Stimulated activated CD8-positive, alpha-beta memory T cell treated with anti-CD3 and anti-CD28 coated beads, Interleukin-2, amount 100 ng/mL, for 1 hour (primary cell): ENCODE measurements at places on chromosomes 2 and 18.

- DNase-seq: no peak
Measured at GRCh38 chr2:100197631-100198153, 55.3 kb upstream of the AFF3 start.

DNA sequence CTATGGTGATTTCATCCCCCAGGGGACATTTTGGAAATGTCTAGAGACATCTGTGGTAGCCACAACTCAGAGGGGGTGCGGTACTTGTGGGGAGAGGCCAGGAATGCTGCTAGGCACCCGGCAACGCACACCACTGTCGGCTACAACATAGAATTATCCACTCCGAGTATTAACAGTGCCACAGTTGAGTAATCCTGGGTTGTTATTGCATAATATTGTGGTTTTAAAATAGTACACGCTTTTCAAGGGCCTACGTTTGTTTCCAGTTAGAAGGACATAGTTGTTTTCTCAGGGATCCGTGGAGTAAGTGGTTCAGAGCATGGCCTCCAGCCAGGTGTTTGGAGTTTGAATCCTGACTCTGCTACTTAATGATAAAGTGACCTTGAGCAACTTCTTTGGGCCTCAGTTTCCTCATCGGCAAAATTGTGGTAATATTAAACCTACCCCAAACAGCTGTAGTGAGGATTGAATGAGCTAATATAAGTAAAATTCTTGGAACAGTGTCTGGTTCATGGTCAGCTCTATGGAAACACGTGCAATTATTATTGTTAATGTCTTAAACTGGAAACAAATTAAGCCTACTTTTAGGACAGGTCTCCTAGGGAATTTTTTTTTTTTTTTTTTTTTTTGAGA is 24.5 kb downstream of the CYP27A1 start:
- no peak for DNase-seq

GRCh38 chr2:12317814-12318426 is 398.8 kb upstream of the TRIB2 start:
- DNase-seq: no peak

GRCh38 chr2:219169930-219170654 is at the start of gene SLC23A3:
TSS of gene SLC23A3 (minus strand) at chr2:219170029. CDS start at chr2:219169984, 45 bp downstream.
- DNase-seq: no peak

DNA sequence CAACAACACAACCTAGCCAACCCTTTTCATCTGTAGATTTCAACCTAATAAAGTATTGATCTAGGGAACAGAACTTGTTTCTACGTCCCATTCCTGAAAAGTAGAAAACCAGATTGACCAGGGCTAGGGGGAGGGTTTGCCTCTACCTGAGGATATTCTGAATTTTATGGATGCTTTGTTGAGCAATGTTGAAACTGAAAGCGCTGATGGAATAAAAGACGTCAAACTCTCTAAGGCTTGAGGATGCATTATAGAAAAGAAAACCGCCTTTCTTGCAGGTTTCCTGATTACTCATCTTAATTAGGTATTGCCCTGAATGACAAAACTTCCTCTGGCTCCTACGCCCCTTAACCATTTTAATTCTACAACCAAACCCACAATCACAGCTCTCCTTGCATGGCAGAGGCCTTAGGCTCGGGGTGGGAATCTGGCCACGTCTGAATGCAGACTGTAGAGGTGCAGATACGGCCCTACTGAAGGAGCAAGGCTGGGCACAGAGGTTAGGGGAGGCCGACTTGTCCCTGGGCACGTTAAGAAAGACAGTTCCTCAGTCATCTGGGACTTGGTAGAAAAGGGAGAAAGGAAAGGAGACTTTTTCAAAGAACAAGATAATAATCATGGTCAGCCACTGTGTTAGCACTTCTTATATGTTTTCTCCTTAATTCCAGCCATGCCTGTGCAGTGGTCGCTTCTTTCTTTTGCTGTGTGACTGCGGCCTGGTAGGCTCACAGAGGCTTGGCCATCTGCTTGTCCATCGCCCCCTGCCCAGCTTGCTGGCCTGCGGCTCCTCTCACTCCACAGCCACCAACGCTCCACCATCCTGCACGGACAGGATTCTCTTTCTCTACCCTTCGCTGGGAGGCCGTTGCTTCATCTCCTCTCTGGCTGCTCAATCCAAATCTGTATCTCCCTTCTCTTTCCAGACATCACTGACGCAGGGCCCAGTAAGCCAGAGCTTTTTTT is 209.5 kb downstream of the VAPA start:
- DNase-seq: no peak

GRCh38 chr2:182821182-182821581 is 45.3 kb downstream of the FRZB start:
- DNase-seq: no peak

DNA sequence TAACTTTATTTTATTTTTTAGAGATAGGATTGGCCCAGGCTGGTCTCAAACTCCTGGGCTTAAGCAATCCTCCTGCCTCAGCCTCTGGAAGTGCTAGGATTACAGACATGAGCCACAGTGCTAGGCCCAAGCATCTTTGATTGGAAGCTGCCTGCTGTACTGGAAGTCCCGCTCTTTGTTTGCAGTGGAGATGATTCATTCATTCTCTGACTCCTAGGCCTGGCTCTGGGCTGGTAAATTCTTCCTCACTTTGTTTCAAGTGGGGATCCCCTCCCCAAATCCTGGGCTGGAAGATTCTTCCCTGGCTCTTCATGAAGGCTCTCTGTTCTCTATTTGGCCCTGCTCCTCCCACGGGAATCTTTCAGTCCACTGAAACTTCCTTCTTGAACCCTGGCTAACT is 81.9 kb downstream of the NEURL3 start:
- no peak for DNase-seq

- DNase-seq: no peak
Measured at GRCh38 chr2:168601741-168602140, 145.7 kb downstream of the CERS6 start.

GRCh38 chr18:46042571-46043123 is 29.4 kb downstream of the PSTPIP2 start:
- DNase-seq: no peak

DNA sequence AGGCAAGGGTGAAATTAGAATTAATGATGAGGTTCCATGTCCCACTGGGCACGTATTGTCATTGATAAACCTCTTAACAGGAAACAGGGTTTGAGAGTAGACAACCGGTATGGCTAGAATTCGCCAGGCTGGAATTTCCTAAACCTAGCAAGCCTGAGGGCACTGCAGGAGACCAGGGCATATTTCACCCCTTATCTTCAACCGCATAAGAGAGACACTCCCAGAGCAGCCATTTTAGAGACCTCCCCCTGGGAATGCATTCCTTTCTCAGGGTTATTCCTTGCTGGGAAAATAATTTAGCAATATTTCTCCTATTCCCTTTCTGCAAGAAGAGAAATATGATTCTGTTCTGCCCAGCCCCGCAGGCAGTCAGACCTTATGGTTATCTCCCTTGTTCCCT is 334.6 kb upstream of the LYPD1 start:
- no peak for DNase-seq

DNA sequence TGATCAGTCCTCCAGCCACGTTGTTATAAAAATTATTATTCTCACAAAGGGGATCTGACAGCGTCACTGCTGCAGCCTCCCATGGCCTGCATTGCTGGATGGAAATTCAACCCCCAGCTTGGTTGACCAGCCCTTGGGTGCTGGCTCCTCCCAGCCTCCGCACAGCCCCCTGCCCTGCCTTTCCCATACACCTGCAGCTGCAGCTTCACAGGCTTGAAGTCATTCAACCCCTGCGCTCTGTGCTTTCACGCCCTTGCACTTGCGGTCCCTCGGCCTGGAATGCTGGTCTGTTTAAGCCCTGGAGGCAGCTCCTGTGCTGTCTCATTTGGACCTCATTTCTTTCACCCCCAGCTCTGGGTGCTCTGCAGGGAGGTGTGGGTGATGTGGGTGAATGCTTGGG is 860 bp upstream of the CD8A start:
- no peak for DNase-seq

- no peak for DNase-seq
Measured at GRCh38 chr2:163028807-163029206, 190.2 kb upstream of the KCNH7 start.
